Renal pelvis (tissue), 12 donors: ENCODE measurements at places on chromosomes 6 and 20. TPM values are rescaled to one million over a fixed set of nuclear protein-coding genes. Genes with fewer than 3 reads are reported as not detected.

The TRIM15 gene
- not detected for polyA plus RNA-seq

DNA sequence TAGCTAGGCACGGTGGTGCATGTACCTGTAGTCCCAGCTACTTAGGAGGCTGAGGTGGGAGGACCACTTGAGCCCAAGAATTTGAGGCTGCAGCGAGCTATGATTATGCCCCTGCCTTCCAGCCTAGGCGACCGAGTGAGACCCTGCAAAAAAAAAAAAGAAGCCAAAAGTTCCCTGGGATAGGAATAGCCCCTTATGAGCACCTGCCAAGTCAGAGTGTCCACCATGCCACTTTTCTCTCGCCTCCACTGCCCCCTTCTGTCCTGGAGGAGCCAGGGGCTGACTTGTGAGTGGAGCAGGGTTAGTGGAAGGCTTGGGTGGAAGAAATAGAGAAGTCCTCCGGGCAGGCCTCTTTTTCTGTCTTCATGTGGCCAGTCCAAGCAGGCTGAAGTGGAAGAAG lies 12.1 kb upstream of the DDX27 start:
- DNase-seq, result no peak

- DNase-seq, result no peak
Measured at GRCh38 chr6:139762587-139763031, 388.2 kb upstream of the CITED2 start.

DNA sequence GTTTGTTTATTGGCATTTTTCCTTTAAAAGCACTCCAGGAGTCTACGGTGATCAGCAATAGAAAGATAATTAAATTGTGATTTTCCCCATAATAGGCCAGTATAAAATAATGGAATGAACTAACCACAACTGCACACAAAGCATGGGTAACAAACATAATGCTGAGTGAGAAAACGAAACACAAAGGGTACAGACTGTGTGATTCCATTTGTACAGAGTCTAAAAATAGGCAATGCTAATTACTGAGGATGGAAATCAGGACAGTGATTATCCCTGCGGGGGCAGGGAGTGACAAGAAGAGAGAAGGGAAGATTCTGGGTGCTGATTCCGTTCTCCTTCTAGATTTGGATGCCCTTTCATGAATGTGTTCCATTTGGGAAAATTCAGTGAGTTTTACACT lies 478.1 kb downstream of the PREX1 start:
- no peak for DNase-seq

DNA sequence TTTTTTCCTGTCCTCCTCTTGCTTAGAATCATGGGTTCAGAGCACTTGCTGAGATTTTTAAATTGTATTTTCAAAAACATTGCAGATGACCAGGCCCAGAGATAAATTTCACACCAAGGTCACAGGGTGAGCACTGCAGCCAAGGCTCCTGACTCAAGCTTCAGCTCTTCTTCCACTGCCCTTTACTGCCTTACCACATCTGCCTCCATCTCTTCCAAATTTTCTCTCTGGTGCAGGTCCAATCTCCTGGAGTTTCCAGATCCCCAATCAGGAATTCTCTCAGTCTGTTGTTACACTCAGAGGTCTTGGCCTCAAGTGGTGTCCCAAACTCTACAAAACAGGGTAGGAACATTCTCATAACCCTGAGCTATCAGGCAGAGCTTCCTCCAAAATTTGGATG lies 12.7 kb downstream of the SNAP25 start:
- DNase-seq, result no peak

The PRDM13 gene
- not detected for polyA plus RNA-seq

GRCh38 chr6:106751501-106752252 lies 122.3 kb downstream of the QRSL1 start:
- DNase-seq, result no peak

The BMP2 gene
- 22.1 TPM for polyA plus RNA-seq

GRCh38 chr6:35489995-35490791 lies 6.7 kb downstream of the TEAD3 start:
- DNase-seq, result no peak

GRCh38 chr20:12591949-12592470 lies 416.8 kb upstream of the SPTLC3 start:
- no peak for DNase-seq

DNA sequence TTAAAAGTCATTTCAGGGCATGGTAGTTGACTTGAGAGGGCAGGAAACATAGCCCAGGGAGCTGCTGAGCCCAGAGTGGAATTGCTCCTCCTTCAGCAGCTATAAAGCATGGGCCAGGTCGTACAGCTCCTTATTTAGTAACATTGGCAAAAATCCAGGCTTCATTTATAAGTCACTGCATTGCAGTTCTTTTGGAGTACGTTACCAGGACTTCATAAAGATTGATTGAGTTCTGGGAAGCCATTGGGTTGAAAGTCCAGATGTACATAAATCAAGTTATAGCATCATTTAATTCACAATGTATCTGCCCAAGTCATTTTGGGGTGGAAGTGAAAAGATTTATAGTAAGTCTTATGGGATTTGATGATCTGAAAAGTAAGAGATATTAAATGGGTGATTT lies 53.0 kb upstream of the ANKEF1 start:
- peak; percentile 17 for DNase-seq
